T-helper 1 cell (primary cell): ENCODE measurements at places on chromosomes 1 and 21.

DNA sequence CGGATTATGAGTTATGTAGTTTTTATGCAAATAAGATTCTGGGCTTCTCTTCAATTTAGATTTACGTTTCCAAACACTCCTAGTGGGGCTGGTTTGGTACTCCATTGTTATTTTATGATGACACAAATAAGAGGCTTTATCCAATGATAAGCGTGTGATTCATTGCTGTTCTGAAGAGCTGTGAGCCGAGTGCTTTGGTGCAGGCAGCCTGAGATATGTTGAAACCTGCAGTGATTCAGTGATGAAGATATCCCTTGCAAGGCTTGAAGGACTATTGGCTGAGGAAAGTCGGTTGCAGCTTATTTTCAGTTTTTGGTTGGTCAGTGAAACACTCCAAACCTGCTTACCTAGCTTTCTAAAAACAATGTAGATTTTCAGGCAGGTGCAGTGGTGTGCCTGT is 112.2 kb downstream of the RYR2 start:
- DNase-seq: no peak

DNA sequence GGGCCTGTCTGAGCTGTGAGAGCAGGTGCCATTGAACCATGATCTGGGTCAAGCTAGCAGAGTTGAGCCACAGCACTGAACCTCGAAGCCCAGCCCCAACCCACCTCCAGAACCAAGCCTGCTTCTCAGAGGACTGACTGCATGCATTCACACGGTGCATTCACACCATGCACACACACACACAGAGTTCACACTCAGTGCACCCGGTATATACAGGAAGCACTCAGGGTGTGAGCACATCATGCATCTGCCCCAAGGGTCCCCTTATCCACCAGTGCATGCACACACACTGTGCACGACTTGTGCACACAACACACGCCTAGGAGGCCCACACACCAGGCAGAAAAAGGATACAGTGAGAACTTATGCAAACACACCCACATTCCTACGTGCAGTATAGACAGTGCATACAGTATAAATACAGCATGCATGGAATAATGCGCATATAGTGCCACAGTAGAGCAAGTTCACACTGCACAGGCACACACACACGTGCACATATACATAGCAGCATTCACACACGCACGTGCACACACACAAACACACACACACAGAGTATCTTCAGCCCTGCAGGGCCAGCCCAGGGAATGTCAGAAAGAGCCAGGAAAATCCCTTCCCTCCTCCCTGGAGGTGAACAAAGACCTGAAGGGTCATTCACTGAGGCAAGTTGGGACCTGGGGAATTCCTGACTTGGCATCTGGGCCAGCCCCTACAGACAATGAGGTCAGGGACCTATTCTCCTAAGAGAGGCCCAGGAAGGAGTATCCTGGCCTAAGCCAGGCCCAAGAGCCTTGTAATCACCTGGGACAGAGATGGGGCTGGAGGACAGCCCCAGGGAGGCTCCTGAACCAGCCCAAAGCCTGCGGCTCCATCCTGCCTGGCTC is 42.1 kb downstream of the CAMK2N1 start:
- no peak for DNase-seq

DNA sequence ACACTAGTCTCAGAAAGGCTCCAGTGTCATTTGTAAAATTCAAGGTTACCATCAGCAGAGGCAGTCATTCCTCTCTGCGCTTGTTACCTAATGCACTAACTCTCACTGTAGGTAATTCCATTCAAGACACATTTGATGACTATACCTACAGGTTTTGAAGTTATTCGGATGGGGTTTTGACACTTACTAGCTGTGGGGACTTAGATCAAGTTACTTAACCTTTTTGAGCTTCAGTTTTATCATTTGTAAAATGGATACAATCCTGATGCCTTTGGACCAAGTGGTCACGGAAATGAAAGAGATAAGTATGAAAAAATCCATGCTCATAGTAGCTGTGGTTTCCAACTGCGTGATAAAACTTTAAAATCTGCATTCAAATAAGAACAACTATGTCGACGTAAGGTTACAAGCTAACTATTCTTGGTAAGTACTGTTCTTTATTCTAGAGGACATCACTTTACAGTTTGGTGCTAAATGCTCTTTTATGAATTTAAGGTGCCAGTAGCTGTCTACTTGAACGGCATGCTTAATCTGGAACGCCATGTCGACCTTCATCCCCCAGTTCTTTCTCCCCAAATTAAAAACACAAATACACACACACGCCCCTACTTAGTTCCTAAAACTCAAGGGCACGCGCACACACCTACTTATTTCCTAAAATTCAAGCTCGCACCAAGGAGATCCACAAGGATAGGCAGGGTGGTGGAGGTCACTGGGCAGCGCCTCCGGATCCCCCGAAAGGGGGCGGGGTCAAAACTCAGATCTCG is 550 bp upstream of the NFYC start:
- no peak for DNase-seq

- DNase-seq: no peak
Measured at GRCh38 chr21:38039369-38039768, 123.1 kb upstream of the KCNJ6 start.

- no peak for DNase-seq
Measured at GRCh38 chr1:110035236-110035752, 870 bp downstream of the STRIP1 start.

- DNase-seq: no peak
Measured at GRCh38 chr21:46041183-46041582, 56.7 kb upstream of the COL6A2 start.

GRCh38 chr1:202661136-202661845 is 49.0 kb downstream of the SYT2 start:
- no peak for DNase-seq

GRCh38 chr1:55286856-55287602 is 71.9 kb upstream of the USP24 start:
- DNase-seq: no peak

DNA sequence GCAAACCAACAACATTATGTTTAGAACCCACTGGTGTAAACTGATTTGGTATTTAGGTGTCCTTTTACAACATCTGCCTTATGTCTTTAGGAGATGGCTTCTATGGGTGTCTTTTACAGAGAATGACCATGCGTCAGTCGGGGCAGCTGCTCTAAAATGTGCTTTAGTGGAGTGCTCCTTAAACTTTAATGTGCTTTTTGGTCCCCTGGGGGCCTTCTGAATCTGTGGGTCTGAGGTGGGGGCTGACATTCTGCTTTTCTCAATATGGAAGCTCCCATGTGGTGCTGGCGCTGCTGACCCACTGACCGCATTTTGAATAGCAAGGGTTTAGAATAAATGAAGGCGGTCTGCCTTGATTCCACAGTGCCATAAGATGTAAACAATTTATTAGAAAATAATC is 173.2 kb upstream of the B3GALT2 start:
- no peak for DNase-seq

DNA sequence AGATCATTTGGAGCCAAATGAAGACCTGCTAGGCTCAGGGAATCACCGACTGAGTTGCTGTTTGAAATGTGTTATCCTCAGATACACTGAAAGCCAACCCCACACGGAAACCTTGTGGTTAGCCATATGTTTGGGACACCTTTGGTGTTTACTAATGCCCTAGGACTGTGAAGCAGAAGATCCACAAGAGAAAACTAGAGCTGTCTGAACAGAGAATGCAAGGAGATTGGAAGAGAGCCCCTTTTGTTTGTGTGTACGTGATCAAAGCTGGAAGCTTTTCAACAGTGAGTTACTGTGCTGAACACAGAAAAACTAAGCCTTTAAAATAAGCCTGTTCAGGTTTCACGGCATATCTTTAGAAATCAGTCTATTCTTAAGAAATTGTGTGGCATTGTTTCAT is 908.2 kb upstream of the ADGRL2 start:
- no peak for DNase-seq

DNA sequence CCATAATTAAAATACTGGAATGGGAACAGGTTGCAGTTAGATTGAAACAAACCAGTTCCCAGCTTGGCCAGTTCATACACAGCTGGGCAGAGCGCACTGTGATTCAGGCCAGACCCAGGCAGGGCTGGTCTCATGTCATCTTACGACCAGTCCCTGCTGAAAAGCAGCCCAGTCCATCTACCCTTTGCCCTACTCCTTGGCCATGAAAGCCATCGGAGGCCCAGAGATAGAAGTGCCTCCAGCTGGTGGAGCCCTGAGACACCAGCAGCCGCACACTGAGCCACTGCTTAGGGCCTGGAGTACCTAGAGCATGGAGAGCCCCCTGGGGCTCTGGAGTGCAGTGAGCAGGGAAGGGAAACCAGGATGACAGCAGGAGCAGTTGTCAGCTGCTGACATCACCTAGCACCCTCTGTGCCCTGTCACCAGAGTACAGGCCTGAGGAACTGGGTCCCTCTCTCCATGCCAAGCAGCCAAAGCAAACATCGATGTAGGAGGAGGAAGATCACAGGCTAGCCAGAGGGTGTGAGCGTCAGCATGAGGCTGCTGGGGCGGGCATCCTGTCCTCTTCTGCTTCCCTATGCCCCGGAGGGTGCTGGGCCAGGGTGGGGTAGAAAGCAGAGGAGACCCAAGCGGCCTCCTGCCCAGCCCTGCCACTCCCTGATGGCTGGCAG is 34.2 kb upstream of the TMEM125 start:
- DNase-seq: no peak

DNA sequence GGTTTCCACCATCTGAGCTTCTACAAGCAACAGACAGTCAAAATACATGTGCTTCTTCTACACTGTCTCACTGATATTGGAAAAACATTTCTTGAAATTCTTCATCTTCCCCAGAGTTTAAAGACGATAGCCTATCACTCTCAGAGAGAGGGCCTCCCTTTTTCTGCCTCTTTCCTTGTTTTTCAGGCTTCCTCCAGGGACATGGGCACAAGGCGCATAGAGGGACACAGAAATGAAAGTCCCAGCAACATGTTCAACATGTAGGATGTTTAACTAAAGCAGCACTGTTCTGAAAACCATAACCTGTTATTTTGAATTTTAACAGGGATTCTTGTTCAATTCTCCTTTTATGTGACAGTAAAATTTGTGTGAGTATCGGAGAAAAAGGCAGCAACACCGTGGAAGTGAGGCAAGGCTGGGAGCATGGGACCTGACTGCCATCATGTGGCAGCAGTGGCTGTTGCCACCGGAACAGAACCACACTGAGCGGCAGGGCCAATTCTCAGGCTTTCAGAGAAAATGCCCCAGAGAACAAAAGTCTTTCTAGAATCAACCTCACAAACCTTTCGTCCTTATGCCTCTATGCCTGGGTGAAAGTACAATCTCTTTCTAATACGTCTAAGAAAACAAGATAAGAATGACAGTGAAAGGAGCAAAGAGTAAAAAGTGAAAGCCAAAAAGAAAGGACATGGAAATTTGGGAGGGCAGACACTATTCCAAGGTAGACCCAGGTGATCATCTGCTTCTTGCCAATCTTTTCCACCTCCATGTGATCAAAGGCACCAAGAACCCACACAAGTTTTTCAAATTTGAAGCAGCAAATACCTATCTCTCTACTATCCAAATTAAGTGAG is 54.5 kb downstream of the PCNX2 start:
- no peak for DNase-seq
